ENCODE measurements at places on chromosomes 2 and 18.

- no peak for DNase-seq
Measured at GRCh38 chr2:141707486-141707885, 423.3 kb downstream of the LRP1B start.

GRCh38 chr2:127626917-127627739, 18.8 kb upstream of the GPR17 start:
- DNase-seq = no peak

DNA sequence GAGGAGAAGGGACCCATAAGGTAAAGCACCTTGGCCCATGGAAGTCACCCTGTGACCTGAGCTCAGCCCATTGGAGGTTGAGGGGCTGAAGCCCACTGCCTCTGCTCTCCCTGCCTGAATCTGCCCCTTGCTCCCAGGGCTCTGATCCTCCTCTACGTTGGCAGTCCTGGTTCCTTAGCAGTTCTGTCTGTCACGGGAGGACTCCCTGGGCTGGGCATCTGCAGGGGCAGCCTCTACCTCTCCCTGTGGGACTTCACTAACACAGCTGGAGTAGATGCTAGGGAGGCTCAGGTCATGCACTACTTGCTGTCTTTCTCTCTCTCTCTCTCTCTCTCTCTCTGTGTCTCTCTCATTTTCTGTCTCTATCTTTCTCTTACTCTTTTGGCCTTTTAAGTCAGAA, 8.7 kb downstream of the GYPC start:
- no peak for DNase-seq

GRCh38 chr2:232365621-232366321, 12.8 kb upstream of the ALPP start:
- DNase-seq = no peak

DNA sequence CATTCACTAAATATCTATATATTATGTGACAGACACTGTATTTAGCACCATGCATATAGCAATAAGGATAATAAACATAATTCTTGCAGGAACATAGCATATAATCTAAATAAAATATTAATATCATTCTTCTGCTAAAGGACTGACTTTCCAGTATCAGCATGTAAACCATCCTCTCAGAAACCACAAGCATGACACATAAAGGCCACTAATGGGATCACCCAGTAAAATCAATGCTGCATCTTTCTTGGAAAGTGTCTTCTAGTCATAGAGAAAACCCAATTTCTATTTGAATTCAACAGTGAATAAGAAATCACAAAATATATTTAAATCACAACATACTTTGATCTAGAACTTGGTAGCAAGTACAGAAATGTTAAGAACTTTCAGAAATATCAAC, 5.8 kb upstream of the LRP1B start:
- no peak for DNase-seq

- no peak for DNase-seq
Measured at GRCh38 chr2:239369631-239370161, 31.1 kb downstream of the HDAC4 start.

DNA sequence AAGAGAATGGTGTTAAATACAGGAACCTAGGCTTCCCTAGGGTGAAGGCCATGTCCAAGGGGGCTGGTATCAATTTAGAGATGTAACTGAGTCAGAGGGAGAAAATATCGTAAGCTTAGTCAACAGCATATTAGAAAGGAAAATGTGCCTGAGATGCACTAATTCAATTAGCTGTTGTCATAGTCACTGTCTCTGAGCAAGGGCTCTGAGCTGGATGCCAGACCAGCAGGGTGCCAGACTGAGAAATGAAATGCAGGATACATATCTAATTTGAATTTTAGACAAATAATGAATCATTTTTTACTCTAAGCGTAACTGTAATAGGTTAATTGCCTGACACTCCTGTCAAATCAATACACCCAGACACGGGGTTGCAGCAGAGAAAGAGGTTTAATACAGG, 11.4 kb upstream of the SLC35F6 start:
- DNase-seq = no peak

GRCh38 chr2:52402128-52402527, 1365.5 kb upstream of the CHAC2 start:
- DNase-seq = no peak

GRCh38 chr2:47767880-47768609, 14.9 kb upstream of the MSH6 start:
- peak; percentile 30 for DNase-seq

- DNase-seq = no peak
Measured at GRCh38 chr2:71792926-71793761, 339.8 kb downstream of the DYSF start.

DNA sequence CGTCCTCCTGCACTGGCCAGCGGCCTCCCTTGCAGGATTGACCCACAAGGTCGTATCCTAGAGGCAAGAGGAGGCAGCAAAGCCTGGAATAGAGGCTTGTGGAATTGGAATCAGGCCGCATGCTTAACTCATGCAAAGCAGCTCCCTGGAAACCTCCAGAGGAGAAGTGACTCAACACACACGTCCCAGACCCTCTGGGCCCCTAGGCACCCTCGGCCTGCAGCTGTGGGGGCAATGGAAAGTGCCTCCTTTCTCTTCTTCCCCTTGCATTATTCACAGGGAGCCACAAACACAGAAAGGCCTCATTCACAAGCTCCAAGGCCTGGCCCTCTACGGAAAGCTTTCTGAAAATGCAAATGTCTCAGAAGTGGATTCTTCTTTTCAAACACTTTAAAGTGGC, 19.6 kb downstream of the SPATA3 start:
- no peak for DNase-seq

- DNase-seq = no peak
Measured at GRCh38 chr18:55185391-55185790, 226.1 kb upstream of the CCDC68 start.

DNA sequence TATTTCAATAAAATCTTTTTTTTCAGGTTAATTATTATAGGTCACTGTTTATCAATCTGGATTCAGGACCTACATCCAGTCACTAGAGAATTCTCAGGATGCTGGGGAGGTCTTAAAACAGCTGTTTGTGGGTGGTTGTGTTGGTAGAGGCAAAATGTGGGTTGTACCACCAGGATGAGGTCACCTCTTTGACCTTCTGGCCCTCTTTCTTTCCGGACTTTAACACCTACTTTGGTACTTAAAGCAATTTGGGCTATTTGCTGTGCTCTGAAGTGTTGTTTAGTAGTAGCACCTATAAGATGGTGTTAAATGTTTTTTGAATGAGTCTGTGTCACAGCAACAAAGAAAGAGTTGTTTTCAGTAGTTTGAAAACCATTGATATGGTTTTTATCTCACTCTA, 14.6 kb downstream of the EML4 start:
- no peak for DNase-seq

- DNase-seq = no peak
Measured at GRCh38 chr2:158079672-158080071, 22.0 kb upstream of the UPP2 start.

- no peak for DNase-seq
Measured at GRCh38 chr2:49189512-49190225, 35.4 kb upstream of the FSHR start.

- no peak for DNase-seq
Measured at GRCh38 chr2:16020389-16021008, 80.1 kb downstream of the MYCN start.

DNA sequence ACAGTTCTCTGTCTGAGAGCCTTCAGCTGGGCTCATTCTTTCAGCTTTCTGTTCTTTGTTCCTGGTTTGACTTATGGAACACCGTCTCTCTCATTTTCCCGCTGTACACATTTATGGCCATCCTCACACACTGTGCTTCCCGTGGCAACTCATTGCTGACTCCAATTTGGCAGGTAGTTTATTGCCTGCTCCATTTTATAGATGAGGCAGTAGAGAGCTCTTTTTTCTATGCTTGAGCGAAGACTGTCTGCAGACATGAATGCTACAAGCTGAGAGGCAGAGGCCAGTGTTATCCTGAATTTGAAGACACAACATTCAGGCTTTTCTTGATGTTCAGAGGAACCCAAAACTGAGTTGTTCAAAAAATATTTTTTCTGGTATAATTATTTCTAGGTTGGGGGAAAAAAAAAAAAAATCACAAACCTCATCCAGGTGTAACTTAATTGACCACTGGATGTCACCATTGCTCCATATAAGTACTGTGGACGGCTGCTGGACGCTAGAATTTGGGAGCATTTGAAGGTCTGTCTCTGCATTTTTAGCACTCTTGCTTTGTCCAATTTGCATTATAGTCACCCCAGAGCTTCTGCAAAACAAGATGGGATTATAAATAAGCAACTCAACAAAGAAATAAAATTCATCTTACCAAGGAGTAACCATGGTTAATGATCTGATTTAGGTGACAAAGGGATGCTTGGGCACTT, 83.5 kb downstream of the HRH4 start:
- DNase-seq = no peak

- no peak for DNase-seq
Measured at GRCh38 chr18:32759611-32760167, 13.1 kb downstream of the KLHL14 start.

GRCh38 chr2:134375935-134376334, 122.1 kb downstream of the MGAT5 start:
- no peak for DNase-seq

DNA sequence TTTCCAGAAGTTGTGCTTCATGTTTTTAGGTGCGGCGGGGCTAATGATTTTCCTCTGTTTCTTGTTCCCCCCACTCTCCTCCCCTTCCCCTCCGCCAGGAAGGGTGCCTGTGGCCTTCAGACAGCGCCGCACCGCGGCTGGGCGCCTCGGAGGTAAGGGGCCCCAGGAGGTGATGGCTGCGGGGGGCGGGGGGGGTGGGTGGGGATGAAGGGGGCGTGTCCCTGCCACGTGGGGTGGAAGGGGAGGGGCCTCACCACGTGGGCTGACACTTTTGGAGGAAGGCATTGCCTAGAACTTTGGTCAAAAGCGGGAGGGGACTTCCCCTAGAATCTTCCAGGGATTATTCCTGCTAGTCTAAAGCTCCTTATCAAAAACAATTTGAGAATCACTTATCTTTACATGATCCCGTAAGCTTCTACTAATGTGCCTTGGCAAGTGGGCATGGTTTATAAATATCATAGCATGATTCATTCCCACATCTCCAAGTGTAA, 83.1 kb downstream of the FAM210A start:
- DNase-seq = no peak

DNA sequence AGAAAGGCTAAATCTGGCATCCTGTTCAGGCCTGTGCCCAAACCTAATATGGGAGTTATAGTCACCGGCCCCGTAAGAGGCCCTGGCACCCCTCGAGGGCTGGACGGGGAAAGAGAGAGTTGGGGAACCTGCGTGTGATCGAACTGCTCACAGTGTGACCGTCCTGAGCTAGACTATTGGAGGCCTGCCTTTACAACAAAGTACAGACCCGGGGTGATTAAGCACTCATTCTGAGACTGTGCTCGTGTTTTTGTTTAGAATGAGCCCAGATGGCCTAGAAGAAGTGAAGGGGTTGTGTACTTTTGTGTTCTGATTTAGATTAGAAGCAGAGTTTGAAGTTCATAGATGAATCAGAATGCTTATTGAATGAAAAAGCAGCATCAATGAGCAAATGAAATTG, 115.3 kb downstream of the ACOXL start:
- DNase-seq = no peak

GRCh38 chr2:86518481-86518880, 44.8 kb downstream of the CHMP3 start:
- DNase-seq = no peak

GRCh38 chr2:101120124-101120996, 30.8 kb downstream of the TBC1D8 start:
- no peak for DNase-seq

All from GDM1 (cell line).